Muscle of leg (tissue), 16 donors: ENCODE measurements at places on chromosomes 6 and 20. TPM values are rescaled to one million over a fixed set of nuclear protein-coding genes. Genes with fewer than 3 reads are reported as not detected.

GTSF1L gene
- total RNA-seq: not detected

- H3K27ac ChIP-seq: no peak overlapping the region
- DNase-seq: peak; percentile 28
- no peak overlapping the region for H3K4me3 ChIP-seq
- peaks cover 2% of the 10 kb centered on the region for H3K36me3 ChIP-seq
- peaks cover 6% of the 10 kb centered on the region for H3K4me1 ChIP-seq
- peaks cover 29% of the 10 kb centered on the region for H3K27me3 ChIP-seq
Observed at GRCh38 chr6:33082702-33083101, 6.9 kb downstream of the HLA-DPB1 start.

CCN6 gene
- total RNA-seq: 0.09 TPM

- H3K27ac ChIP-seq: no peak overlapping the region
- no peaks in the 10 kb centered on the region for H3K27me3 ChIP-seq
- DNase-seq: no peak
- H3K4me3 ChIP-seq: no peak overlapping the region
Observed at GRCh38 chr20:64152906-64153305, 11.3 kb upstream of the MYT1 start.

- peak; percentile 73 for DNase-seq
- peaks cover 5% of the 10 kb centered on the region for H3K27me3 ChIP-seq
- no peaks in the 10 kb centered on the region for H3K36me3 ChIP-seq
- no peak overlapping the region for H3K4me3 ChIP-seq
- H3K27ac ChIP-seq: no peak overlapping the region
- no peaks in the 10 kb centered on the region for H3K4me1 ChIP-seq
Observed at GRCh38 chr20:17456279-17456678, 74.9 kb downstream of the BFSP1 start.

SLC4A11 gene
- 0.35 TPM for total RNA-seq

DNA sequence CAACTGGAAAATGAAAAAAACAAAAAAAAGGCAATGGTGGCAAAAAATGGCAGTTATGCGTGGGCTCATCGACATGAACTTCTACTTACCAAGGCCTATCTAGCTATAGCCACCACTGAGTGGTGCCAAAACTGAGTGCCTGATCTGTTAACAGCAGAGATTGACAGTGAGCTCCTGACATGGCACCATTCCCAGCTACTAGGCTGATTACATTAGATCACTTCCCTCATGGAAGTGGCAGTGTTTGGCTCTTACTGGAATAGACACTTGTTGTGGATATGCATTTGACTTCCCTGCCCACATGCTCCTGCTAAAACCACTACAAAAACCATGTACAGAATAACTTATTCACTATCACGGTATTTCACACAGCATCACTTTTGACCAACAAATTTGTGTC lies 216.1 kb upstream of the SGK1 start:
- no peak for DNase-seq
- no peaks in the 10 kb centered on the region for H3K36me3 ChIP-seq
- H3K27ac ChIP-seq: no peak overlapping the region
- no peaks in the 10 kb centered on the region for H3K27me3 ChIP-seq
- peaks cover 4% of the 10 kb centered on the region for H3K4me1 ChIP-seq

DNA sequence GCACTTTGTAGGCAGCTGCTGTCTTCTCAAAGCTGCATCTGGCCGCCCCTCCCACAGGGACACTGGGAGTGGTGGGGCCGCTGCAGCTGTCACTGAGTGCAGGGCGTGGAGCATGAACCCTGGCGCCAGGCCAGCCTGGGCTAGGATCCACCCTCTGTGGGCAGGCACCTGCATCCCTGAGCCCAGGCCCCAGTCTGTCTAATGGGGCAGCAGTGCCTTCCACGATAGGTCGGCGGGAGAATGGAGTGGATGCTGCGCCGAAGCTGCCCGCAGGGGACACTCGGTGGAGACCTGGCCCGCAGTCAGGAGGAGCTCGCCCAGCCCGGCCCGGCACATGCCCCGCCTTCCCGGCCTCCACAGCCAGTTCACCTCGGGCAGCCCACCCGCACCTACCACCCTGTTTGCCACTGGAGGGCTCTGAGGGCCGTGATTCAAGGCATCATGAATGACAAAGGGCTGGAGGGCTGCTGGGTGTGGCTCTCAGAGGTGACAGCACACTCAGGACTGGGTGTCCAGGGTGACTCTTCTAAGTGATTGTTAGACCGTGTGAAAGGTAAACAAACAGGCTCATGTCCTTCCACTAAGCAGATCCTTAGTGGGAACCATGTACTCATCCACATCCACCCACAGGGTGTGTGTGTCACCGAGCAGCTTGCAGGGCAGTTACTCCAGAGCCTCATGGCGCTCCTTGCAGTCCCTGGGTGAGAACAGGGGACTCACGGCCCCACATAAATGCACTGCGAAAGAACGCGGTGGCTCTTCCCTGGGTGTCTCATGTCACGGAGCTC lies 133.9 kb downstream of the AGPAT4 start:
- H3K4me3 ChIP-seq: no peak overlapping the region
- no peak overlapping the region for H3K27ac ChIP-seq

DNA sequence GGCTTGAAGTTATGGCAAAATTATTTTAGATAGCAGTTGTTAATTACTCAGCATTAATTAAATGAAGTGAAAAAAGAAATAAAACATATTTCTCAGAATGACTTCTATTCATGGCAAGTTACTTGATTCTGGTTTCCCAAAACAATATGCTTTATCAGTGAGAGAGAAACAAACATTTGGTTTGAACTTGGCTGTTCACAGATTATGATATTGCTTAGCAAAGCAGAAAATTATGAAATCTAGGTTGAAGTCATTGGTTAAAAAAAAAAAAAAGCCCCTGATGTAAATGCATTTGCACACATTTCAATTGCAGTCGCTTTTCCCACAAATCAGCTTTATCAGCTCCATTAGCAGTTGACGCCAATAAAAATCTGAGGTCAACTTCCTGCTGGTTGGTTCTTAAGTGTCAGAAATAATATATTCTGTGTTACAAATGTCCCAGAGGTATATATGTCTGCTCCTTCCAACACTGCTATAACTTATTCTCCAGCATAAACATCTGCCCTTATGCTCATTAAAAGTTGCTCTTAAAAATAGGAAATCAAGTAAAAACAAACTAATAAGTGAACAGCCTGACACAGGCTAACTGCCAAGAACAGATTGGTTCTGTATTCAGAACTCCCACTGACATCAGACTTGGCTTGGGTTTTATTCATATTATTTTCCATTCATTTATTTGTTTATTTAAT lies 275.4 kb downstream of the PHF3 start:
- H3K36me3 ChIP-seq: no peaks in the 10 kb centered on the region
- H3K4me1 ChIP-seq: no peaks in the 10 kb centered on the region
- H3K4me3 ChIP-seq: no peak overlapping the region
- no peak overlapping the region for H3K27ac ChIP-seq

DNA sequence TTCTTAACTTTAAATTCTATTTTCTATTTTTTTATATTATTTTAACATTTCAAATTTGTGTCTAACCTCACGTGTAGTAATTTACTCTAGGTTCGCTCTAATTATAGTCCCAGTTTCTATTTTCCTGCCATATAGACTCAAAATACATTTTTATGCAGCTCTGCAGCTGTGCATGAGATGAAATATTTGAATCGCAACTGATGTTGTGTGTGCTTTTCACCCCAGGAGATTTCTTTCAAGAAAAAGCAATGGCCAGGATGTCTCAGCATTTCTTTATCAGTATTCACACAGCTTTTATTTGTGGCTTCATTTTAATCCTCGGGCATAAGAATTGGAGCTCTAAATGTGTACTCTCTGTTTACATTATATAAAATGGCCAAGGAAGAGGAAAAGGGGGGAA lies 157.6 kb downstream of the HDGFL1 start:
- H3K4me3 ChIP-seq: no peak overlapping the region
- peak; percentile 59 for DNase-seq
- H3K27ac ChIP-seq: no peak overlapping the region
- H3K27me3 ChIP-seq: no peaks in the 10 kb centered on the region
- H3K4me1 ChIP-seq: peaks cover 3% of the 10 kb centered on the region
- no peaks in the 10 kb centered on the region for H3K36me3 ChIP-seq

CDH26 gene
- 0.40 TPM for total RNA-seq
